ENCODE measurements at places on chromosomes 6 and 20.
A peak's percentile ranks its signal among the peaks of the same experiment; 100 is the strongest.

DNA sequence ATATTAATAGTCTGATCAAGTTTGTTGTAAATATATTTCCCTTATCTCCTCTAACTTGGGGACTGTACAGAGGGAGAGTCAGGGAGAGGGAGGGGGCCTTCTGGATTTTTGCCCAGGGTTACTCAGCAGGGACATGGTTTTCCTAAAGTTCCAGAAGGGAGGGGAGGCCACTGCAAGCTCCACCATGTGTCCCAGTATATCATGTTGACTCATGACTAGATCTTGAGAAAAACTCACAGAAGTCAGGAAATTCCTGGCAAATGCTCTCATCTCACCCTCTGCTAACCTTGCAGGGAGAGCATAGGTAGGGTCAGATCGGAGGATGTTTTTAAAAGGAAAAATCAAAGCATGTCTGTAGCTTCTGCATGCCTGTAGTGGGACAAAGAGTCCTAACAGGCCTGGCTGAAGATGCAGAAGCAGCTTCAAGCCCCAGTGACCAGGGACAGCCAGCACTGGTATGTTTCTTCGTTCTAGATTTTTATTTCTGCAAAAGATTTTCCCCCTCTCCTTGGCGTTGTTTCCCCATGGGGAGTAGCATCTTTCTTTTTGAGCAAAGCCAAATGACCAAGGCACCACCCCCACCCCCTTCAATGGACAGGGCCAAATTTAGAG, 272.9 kb upstream of the SUPT3H start:
- DNase-seq = peak; percentile 86

- no peak for DNase-seq
These were observed 317.8 kb upstream of the SULF2 start for GRCh38 chr20:48102931-48103660.

DNA sequence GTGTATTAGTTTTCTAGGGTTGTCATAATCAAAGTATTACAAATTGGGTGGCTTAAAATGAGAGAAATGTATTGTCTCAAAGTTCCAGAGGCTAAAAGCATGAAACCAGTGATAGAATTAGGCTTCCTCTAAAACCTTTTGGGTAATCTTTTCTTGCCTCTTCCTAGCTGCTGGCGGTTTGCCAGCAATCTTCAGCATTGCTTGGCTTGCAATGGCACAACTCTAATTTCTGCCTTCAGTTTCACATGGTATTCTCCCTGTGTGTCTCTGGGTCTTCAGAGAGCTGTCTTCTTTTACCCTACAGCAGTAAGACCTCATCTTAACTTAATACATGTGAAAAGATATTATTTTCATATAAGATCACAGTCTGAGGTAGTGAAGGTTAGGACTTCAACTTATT, 479.1 kb upstream of the GJE1 start:
- no peak for DNase-seq

GRCh38 chr6:72305971-72306370, 315.9 kb upstream of the KCNQ5 start:
- DNase-seq = no peak

DNA sequence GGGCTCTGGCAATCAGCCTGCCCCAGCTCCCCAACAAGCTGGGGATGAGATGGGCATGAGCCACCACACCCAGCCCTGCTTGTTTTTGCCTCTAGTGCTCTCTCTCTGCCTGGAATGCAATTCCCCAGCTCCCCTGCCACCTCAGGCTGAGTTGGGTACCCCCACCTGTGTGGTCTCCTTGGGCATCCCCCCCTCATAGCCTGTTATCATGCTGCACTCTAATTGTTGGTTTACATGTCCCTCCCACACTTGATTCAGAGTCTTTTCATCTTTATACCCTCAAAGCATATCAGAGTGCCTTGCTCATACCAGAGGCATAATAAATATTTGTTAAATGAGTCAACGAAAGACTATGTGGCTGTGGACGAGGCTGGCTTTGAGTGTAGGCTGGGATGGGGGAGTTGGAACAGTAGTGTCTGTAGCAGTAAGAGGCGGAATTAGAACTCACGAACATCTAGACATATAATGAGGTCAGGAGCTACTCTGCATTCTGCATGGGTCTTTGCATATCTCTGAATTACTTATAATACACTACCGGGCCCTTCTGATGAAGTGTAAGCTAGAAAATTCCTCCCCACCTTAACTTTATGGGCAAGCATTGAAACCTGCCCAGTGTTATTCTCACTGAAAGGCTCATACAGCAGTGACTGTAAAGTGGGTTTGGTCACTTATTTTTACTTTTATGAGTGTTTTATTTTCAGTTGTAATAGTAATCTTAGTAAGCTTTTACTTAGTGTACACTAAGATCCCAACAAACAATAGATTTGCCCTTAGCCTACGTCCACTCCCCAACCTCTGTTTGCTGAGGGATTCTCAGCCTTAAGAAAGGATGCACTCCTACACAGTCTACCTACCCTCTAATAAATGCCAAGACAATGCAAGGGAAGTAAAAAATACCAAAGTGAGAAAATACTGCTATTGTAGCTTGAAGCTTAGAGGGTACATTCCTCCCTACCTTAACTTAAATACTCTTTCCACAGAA, 58.7 kb downstream of the EDN1 start:
- DNase-seq = peak; percentile 81

DNA sequence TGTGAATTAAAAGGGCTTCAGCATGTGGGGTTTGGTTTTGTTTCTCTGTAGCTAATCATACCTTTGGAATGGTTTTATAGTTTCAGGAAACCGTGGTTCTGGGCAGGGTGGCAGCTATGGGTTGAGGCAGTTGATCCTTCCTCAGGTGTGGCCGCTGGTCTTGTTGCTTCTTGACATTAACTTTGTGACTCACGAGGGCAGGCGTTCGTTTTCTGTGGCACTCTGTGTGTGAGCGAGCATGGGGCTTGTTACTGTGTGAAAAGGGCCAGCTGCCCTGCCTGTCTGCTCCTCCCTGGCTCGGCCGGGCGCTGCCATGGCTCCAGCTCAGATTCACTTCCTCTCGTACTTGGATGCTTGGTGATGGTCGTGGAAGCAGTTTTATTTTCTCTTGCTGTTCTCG, 16.2 kb downstream of the DNAJC5 start:
- DNase-seq = no peak

DNA sequence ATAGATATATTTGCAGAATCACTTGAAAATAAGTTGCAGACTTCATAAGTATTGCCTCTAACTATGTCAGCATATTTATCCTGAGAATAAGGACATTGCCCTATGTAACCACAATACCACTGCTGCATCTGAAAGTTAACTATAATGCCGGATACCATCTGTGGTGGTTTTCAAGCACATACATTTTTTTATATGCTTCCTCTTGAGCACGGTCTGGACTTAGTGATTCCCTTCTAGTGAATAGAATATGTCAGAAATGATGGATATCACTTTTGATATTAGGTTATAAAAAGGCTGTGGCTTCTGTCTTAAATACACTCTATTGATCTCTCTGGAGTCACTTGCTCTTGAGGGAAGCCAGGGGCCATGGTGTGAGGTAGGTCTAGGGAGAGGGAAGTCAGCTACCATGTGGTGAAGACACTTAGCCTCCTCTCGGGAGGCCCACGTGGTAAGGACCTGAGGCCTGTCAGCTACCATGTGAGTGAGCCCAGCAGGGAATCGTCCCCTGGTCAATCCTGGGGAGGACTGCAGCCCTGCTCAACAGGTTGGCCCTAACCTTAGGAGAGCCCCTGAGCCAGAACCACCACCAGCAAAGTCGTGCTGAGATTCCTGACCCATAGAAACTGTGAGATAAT, 57.5 kb downstream of the CCDC170 start:
- DNase-seq = no peak

- no peak for DNase-seq
These were observed 571 bp downstream of the CSNK2B start for GRCh38 chr6:31666337-31666965.

GRCh38 chr20:31820228-31820627, 1.1 kb downstream of the MYLK2 start:
- no peak for DNase-seq

DNA sequence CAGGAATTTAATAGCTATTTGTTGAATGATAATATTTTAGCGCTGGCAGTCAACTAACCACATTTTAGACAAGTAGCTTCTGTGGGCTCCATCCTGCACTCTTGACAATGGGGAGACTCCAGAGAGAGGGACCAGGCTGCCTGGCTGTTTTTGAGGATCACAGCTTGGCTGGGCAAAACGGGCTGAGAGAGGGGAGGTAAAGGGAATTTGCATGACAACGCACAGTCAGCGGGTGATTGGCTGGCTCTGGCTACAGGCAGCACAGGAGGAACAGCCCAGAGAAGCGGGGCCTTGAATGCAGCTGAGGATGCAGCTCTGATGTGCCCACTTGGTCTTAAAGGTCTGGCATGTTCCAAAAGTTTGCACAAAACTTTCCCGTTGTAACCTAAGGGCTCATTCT, 41.2 kb downstream of the LRFN2 start:
- DNase-seq = no peak

- DNase-seq = no peak
These were observed 69.7 kb upstream of the TBC1D7 start for GRCh38 chr6:13398069-13398381.

GRCh38 chr6:17884498-17885478, 102.6 kb downstream of the KIF13A start:
- no peak for DNase-seq

DNA sequence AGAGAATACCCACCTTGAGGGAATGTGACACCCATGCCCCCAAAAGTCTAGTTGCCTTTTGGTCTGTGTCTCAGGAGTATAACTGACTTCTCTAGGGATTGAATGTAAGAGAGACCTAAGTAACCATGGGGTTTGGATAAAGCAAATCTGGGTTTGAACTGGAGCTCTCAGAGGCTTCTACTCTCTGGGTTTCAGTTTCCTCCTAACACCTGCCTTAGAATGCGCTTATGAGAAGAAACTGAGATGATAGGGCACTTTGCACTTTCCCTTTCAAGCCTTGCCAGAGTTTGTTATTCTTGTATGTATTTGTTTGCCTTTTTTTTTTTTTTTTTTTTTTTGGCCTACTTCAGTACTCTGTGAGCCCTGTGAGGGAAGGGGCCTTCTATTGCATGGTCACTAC, 19.4 kb downstream of the SDHAF4 start:
- DNase-seq = no peak

- DNase-seq = no peak
These were observed 115.9 kb upstream of the NAA20 start for GRCh38 chr20:19901226-19901625.

DNA sequence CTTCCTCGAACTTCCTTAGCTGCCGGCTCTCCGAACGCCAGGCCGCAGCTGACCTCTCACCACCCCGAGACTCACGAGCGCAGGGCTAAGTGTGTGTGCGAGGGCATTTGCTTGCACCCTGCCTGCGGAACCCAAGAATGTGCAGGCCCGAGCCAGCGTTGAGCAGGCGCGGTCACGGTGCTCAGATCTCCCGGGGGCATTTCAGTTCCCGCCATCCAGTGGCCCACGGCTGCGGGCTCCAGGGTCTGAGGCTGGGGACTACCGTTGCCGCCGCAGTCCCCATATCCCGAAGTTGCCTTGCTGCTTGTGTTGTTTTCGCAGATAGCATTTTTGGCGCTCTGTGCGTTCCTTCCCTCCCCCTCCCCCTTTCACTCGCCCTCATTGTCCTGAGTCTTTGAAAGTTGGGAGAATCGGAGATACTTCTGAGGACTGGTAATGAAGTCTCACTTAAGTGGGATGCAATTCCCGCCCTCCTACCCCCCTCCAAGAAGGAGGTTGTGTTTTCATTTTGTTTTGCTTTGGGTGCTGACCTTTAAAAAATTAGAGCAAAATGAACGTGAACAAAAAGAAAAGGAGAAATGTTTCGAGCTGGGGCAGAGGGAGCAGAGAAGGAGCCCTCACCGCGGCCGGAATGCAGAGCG, 1.7 kb downstream of the NR2E1 start:
- DNase-seq = no peak

- peak; percentile 99 for DNase-seq
These were observed 96.0 kb downstream of the CEBPB start for GRCh38 chr20:50286609-50287008.

DNA sequence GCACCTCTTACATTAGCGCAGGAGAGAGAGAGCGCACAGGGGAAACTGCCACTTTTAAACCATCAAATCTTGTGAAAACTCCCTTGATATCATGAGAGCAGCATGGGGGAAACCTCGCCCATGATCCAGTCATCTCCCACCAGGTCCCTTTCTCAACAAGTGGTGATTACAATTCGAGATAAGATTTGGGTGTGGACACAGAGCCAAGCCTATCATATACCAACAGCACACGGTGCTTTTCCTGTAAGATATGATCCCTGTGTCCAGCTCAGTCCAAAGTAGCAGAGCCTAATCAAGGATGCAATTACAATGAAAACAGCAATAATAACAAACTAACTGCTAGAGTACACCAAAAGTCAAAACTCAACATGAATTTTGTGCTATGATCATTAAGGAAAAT, 148.7 kb upstream of the TCF21 start:
- DNase-seq = no peak

DNA sequence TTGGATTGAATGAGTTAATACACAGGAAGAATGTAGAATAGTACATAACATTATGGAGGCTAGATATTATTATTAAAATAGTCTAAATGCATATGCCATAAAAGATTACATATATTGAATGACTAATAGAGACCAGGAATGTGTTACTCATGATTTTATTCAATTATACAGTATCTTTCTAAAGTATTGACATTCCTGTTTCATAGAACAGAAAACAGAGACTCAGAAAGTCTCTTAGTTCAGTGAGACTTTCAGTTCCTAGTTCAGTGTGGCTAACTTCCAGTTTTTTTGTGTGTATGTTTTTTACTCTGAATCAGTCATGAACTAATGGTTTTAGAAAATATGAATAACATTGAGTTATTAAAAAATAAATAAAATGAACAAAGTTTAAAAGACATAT, 34.6 kb upstream of the TMEM244 start:
- no peak for DNase-seq

DNA sequence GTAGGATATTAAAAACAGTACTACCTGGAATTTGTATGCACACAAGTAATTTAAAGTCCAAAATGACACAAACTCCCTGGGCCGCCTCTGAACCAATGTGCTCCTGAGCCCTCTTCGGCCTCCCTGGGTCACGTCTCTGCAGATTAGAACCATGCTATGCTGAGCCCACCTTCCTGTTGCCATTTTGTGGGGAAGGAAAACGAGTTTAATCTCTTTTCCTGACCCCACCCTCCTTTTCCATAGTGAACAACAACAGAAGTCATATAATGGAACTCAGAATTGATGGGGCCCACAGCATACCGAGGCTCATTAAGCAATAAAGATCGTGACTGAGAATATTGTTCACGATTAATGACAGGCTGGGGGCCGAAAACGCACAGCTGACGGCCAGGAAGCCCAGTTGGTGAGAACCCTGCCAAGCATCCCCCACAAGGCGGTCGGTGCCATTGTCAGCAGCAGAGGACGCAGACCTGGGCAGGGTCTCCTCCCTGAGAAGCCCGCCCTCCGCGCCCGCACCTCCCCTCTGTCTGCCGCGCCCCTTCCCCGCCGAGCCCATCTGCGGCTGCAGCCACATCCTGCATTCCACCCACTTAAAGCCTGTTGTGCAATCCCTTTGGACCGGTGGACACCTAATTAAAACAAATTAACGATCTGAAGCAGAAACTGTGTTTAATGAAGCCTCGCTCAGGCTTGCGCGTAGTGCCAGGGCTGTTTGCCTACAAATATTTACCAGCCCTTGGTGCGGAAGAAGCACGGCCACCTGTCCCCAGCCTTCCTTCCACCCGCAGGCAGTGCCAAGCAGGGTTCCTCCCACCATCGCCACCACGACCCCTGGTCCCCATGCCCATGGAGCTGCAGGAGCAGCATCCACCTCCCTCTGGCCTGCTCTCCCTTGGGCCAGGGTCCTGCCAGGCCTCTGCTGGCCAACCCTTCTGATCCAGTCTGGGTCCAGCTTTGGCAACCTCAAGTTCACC, 68.1 kb downstream of the DLL1 start:
- DNase-seq = no peak
